HepG2 (cell line): ENCODE measurements at places on chromosomes 7 and 10. TPM values are rescaled to one million over a fixed set of nuclear protein-coding genes. Genes with fewer than 3 reads are reported as not detected.

The GBX1 gene
- not detected in 2 replicates for polyA plus RNA-seq

The CABCOCO1 gene
- not detected in 2 replicates for polyA plus RNA-seq

The SP8 gene
- polyA plus RNA-seq: not detected in 2 replicates

The COL26A1 gene
- polyA plus RNA-seq: 6.8 and 7.8 TPM in 2 replicates

The OPN1SW gene
- not detected in 2 replicates for polyA plus RNA-seq
